ENCODE measurements at places on chromosomes 11 and 22. TPM values are rescaled to one million over a fixed set of nuclear protein-coding genes. Genes with fewer than 3 reads are reported as not detected.

GRCh38 chr11:36738292-36738861, 140.3 kb upstream of the RAG2 start:
- no peak for DNase-seq

DNA sequence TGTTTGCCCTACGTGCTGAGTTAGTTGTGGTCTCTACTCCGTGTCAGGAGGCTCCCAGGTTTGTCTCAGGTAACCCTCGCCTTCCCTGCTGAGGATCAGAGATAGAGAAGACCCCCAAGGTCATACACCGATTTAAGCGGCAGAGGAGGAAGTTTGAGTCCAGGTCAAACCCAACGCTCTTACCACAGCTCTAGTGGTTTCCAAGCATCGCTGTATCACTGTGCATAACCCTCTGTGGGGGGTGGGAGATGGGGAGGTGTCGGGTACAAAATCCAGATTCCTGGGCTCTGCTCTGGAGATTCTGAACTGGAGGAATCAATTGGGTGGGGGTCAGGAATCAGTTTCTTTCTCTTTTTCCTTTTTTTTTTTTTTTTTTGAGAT, 627 bp downstream of the DNAJC4 start:
- DNase-seq, result no peak

GLB1L3 gene
- total RNA-seq, result 0.43 TPM

DNA sequence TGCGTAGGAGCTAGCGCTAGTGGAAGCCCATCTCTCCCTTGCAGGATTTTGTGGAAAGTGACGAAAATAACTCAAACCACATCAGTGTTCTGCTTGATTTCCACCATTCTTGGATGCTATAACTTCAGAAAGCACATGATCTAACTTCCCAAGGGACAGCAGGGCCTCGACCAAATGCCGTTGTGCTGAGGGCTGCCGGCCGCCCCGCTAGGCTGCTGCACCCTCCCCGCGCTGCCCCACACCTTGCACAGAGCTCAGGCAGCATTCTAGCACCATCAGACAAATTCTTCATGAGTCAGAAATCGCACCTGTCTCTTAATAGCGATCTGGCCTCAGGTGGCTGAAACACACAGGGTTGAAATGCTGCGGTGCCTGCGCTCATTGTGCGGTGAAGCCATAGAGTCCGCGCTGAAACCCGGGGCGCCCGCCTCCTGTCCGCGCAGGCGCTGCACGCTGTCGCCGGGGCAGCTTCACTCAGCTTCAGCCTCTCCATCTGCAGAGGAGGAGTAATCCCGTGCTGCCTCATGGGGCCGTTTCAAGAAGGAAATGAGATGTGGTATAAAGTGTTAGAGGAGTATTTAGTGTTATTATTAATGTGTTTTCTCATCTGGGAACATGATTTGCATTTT, 59.2 kb upstream of the B3GAT1 start:
- DNase-seq, result peak; percentile 55

PHLDA2 gene
- total RNA-seq, result 15.5 TPM

GRCh38 chr11:46003572-46003971, 81.1 kb downstream of the LARGE2 start:
- DNase-seq, result no peak

C11orf97 gene
- total RNA-seq, result not detected

GRCh38 chr11:60459345-60459744, 3.7 kb downstream of the MS4A1 start:
- no peak for DNase-seq

GRCh38 chr11:78542007-78542406, 32.7 kb downstream of the NARS2 start:
- DNase-seq, result no peak

DNA sequence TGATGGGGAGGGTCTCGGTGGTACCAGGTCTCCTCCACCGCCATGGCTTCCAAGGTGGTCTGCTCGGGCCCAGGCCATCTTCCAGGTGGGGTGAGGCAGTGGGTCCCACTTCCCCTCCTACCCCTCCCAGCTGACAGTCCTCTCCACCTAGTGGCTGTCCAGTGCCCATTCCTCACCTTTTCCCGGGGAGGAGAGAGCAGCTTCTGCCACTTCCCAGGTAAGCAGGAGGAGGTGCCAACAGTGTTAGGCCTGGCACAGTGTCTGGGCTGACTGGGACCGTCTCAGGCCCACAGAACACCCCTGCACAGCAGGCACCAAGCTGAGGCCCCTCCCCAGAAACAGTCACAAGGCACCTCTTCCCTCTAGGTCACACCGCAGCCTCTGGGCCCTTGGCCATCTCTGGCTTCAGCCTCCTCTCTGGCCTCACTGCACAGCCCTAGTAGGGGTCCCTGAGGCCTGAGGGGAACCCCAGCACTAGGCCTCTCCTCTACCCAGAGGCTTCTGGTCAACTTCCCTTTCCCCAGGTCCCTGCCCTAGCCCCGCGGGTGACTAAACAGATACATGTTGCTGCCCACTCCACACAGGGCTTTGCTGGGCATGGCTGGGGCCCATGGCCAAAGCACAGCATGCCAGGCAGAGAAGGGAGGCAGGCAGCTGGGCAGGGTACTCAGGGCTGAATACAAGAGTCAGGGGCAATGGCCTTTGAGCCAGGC, 2.3 kb upstream of the ANKRD13D start:
- DNase-seq, result no peak

BLID gene
- not detected for total RNA-seq

DNA sequence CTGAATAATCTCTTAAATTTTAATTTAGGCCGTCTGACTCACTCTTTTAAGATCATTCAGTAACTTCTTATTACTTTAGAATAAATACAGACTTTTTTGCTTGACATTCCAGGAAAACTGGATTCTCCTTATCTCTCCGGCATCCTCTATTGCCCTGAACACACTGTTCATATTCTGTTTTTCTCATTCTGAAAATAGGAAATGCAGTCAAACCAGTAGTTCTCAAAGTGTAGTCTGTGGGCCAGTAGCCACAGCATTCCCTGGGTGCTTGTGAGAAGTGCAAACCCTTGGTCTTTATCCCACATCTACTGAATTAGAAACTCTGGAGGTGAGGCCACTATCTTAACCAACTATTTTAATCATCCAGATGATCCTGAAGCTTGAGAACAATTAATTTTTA, 84.3 kb downstream of the PANX1 start:
- DNase-seq, result no peak

- DNase-seq, result no peak
These were observed 53.0 kb downstream of the CTSC start for GRCh38 chr11:88284336-88285050.

DNA sequence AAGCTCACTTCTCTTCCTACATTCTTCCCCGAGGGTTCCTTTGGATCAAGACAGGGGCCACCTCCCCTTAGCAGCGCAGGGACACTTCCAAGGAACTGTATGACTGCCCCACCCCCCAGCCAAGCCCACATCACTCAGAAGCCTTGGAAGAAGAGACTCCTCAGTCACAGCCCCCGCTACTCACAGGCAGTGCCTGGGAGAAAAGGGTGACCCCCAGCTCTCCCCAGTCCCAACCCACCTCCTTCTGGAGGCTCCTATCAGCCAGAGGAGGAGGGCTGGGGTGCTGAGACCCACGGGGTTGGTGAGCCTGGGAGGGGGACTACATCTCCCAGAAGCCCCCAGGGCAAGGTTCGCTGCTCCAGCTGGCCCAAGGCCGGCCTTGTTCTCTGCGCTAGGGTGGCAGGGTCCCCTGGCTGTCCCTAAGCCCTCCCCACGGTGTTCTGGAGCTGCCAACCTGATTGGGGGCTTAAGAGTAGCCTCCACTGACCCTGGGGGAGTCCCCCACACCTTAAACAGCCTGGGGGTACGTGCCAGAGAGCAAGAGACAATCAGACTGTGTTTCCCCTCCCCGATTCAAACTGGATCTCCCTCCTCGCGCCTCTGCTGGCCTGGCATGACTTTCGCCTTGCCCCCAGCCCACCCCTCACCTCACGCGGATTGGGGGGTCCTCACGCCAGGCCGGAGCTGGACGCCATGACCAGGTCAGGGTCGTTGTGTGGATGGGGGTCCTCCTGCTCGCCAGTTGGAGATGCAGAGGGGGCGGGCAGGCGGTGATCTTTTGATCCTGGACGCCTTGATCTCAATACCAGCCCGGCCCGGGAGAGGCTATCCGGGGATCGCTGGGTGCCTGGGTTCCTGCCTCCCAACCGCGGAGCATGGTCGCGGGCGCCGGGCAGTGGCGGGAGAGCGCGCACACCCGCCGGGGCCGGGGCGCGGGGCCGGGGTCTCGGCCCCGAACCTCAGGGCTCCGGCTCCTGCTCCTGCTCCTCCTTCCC, 838 bp downstream of the BCL9L start:
- DNase-seq, result peak; percentile 82

DNA sequence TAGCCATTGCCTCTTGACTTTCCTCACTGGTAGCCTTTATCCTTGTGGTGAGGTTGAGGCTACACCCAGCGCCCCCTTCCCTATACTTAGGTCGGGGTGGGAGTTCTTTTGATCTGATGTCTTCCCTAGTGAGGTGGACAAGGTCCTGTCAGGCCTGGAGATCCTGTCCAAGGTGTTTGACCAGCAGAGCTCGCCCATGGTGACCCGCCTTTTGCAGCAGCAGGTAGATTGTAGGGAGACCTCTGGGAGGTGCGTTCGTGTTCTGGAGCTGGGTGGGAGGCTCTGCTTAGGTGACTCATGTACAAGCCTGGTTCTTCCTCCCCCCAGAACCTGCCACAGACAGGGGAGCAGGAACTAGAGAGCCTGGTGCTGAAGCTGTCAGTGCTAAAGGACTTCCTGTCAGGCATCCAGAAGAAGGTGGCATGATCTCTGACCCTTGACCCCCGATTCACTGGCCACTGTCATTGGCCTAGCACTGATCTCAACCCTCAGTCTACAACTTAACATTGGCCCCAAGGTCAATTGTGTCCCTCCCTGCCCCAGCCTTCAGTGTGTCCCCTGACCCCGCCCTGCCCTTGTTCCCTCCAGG, 4.9 kb downstream of the INPPL1 start:
- DNase-seq, result peak; percentile 40

DNA sequence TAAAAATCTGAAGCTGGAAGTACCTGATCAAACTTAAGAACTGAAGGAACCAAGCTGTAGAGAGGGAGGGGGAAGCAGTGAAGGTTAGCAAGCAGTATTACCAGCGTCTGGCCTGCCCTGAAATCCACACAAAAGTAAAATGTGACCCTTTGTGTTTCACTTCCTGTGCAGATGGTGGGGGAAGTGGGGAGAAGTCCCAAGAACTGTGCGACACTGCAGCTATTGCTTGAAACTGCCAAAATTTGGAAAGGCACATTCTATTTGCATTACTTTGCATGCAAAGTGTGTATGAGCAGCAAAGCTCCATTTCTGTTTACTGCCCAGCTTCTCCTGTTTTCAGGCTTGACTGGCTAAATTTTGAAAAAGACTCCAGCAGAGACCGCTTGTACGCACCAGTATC, 72.1 kb upstream of the BMAL1 start:
- DNase-seq, result no peak

GRCh38 chr11:63015521-63016215, at the start of gene SLC22A8:
SLC22A8 (minus strand) TSS chr11:63015841; CDS start chr11:63014958, 883 bp downstream.
- no peak for DNase-seq

SPON1 gene
- 76.8 TPM for total RNA-seq

GRCh38 chr11:7523416-7524210, 9.8 kb downstream of the PPFIBP2 start:
- no peak for DNase-seq

DRD2 gene
- not detected for total RNA-seq

FOLR3 gene
- total RNA-seq, result 29.0 TPM

GRCh38 chr22:42912059-42912458, 55.0 kb upstream of the ARFGAP3 start:
- DNase-seq, result no peak

IGLL5 gene
- 12.3 TPM for total RNA-seq

DGAT2 gene
- 6.2 TPM for total RNA-seq

DNA sequence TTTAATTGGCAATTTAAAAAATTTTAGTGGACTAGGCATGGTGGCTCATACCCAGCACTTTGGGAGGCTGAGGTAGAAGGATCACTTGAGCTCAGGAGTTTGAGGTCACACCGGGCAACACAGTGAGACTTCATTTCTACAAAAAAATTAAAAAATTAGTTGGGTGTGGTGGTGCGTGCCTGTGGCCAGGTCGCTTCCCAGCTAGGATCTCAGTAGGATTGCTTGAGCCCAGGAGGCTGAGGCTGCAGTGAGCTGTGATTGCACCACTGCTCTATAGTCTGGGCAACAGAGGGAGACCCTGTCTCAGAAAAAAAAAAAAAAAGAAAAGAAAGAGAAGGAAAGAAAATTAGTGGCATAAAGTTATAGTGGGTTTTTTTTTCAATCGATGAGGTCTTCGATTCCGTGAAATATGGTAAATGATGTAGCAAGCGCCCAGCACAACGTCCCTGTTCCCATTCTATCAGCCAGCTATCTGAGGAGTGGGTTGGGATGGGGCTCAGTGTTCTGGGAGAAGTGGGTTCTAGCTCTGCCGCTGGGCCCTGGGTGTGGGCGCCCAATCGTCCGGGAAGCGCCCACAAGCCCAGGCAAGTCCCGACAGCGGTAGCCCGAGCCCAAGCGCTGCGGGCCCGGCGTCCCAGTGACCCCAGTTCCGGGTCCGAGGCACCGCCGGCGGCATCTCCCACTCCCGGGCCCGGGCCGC, 1.4 kb downstream of the FOSL1 start:
- no peak for DNase-seq

GRCh38 chr11:69818231-69818602, 999 bp downstream of the FGF3 start:
- no peak for DNase-seq

DNA sequence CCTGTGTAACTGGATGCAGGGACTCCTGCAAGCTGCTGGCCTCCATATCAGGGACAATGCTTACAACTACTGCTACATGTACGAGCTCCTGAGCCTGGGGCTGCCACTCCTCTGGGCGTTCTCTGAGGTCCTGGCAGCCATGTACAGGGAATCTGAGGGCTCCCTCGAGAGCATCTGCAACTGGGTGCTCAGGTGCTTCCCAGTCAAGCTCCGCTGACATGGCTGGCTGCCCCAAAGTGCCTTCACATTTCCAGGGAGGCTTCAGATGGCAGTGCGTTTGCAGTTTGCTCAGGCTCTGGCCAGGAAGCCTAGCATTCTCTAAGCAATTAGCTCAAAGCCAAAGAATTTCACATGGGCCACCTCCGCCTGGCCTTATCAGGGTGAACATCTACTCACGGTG, 117.4 kb upstream of the PARVA start:
- no peak for DNase-seq

- peak; percentile 95 for DNase-seq
These were observed 2.9 kb upstream of the GGT5 start for GRCh38 chr22:24247564-24248344.

Data from upper lobe of right lung (tissue), 1 donor.